NCI-H2171 treated with DMSO at 0.1 percent for 48 hours (cell line): ENCODE measurements at places on chromosomes 2 and 18.

GRCh38 chr2:128259585-128259984 is 59.1 kb downstream of the HS6ST1 start:
- DNase-seq: no peak

DNA sequence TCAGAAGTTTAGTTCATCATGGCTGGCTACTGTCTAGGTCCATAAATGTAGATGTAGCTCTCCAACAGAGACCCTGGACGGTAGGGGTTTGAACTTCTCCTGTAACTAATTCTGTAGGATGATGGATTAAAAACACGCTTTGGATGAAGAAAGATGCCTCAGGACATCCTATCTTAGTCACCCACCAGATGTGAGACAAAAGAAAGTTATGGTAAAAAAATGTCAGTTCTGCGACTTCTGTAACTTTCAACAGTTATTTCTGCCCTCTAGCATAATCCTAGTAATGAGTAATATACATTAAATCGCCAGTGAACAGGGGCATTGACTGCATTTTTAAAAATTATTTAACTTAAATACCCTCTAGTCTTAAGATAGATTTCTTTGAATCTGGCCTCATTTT is 210.1 kb upstream of the LRATD1 start:
- DNase-seq: no peak

DNA sequence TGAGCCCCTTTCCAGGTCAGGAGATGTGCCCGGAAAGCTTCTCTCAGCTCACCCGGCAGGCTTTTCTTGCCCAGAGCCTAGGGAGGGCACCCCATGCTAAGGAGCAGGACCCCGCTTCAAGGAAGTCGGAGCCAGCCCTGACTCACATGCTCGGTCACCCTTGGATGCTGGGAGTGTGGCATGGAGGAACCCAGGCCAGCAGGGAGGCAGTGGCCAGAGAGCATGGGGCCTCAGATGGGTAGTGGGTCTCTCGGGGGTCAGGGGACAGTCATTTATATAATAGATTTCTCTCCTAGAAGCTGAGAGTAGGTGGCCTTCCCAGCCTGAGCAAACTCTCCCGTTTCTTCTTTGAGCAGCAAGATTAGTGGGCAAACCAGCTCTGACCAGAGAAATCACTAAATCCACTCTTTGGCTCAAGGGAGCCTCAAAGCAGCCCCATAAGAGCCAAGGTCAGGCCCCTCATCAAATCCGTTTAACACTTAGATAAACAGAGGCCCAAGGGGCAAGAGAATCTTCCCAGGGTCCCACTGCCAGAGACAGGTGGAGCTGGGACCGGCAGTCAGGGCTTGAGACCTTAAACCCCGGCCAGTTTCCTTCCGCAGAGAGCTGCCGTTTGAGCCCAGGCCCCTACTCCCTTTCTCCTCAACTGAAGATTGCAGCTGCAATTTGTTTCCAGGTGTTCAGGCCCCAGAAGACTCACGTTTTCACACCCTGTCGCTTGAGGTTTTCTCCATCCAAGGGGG is 113.1 kb downstream of the CYP26B1 start:
- no peak for DNase-seq

- no peak for DNase-seq
Measured at GRCh38 chr18:49910019-49910418, 96.7 kb upstream of the ACAA2 start.

DNA sequence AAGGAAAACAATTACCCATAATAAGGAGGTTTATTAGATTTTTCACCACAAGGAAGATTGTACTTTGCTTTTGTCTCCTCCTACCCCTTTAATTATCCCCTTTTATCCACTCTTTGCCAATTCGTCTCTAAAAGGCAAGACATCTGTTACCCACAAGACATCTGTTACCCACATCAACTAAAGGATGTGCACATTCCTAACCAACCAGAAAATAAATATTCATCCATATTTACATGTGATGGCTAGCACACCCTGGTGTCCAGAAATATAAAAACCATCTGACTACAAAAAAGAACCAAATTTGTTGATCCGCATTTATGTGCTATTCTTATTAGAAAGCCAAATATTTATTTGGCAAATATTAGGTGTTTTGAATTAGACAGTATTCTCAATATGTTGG is 35.7 kb downstream of the ACVR1C start:
- DNase-seq: peak; percentile 94

DNA sequence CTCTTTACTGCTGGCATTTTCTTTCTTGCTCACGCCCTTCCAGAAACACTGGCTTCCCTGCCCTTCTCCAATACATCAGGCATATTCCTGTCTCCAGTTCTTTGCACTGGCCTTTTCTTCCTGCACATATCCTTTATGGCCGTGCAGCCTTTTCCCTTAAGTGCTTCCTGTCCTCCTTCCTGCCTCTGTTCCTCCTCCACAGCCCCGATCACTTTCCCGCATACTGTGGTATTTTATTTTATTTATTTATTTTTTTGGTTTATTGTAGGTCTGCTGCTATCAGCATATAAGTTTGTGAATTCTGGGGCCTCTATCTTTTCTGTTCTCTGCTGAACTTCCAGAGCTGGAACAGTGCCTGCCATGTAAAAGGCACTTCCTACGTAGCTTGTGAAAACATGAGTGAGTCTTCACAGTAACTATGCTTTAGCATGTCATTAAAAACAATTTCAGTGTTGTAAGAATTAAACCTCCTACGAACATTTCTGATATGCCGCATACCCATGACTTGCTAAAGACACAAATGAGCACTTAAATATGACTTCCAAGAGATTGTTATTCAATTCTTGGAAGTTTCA is 289.1 kb downstream of the TRIB2 start:
- DNase-seq: no peak

GRCh38 chr18:9701609-9702349 is 6.3 kb upstream of the RAB31 start:
- no peak for DNase-seq

GRCh38 chr2:143422681-143423080 is 293.5 kb downstream of the ARHGAP15 start:
- DNase-seq: no peak

DNA sequence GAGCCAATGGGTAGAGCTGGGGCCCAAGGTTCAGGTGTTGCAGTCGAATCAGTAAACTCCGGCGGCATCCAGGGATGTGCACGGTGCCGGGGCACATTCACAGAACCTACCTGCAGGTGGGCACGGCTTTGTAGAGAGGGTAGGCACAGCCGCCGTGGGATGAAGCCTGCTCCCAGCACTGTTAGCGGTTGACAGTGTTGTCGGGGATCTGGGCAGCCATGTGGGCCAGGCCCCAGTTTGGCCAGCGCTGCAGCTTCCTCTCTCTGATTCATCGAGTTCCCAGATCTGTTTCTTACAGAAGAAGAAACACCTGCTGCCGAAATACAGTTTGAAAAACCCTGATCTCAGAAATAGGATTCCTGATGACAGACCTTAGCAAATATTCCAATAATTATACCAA is 274.8 kb downstream of the AGAP1 start:
- no peak for DNase-seq

DNA sequence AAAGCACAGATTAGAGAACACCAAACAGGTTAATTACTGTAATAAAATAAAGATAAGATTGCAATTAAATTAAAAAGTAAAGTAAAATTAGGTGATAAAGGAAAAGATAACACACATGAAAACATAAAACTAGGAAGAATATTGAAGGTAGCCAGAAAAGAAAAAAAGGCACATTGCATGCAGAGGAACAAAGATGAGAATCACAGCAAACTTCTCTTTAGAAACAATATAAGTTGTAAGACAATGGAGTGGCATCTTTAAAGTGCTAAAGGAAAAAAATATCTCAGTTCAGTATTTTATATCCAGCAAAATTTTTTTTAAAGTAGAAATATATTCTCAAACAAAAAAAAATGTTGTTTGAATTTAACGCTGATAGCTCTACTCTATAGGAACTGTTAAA is 366.0 kb downstream of the CPS1 start:
- DNase-seq: no peak

DNA sequence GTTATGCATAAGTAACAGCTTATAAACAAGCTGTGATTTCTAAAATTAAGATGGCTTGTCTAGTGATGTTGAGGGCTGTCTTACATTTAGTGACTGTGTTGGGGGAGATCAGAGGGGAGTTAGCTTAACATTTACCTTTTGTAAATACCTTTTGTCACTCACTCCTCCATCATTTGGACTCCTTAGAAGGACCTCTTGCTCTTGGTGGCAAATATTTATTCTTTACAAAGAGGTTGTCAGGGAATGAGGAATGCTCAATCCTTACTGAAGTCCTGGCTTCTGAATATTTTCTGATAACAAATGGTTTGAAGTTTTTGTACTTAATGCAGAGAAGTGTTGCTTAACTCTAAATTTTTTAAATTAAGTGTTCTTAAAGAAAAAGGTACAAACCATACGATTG is 438.8 kb upstream of the FAM98A start:
- DNase-seq: no peak

- no peak for DNase-seq
Measured at GRCh38 chr18:3605954-3606443, 156.0 kb downstream of the TGIF1 start.

DNA sequence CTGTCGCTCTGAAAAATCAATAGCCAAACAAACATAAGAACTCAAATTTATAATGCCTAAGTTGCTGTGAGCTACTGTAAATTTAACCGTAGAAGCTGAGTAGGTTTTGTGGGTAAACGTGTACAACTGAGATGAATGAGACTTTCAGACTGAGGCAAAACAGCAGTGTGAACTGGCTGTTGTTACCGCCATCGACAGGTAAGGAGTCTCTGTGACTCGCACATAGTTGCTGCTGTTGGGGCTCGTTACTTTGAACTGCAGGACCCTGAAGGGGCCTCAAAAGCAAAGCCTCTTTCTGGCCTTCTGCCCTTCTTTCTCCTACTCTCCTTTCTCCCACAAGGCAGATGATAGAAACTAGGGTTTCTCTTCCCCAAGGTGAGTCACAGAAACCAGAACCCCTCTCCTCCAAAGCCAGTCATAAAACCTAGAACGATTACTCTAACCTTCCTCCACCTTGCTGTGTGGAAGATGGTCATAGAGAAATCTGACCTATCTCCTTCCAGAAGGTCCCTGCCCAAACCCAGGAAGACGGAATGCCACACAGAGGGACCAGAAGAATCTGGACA is 101.2 kb downstream of the DLGAP1 start:
- DNase-seq: no peak

- DNase-seq: no peak
Measured at GRCh38 chr2:126208266-126208665, 447.7 kb upstream of the GYPC start.

DNA sequence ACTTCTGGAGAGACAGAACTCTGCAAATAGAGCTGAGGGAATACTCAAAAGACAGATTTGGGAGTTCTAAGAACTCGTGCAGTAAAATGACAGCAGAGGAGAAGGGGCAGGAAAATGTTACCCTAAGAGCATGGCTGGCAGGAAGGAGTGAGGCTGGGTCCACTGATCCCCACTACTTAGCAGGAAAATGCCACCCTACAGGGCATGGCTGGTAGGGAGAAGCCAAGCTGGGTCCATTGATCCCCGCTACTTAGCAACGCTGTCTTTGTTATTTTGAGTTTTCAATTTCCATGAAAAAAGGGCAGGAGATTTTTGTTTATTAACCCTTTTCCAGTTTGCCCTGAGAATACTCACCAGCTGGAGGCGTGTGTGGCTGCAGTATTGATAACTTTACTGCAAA is 100.3 kb upstream of the TMEM200C start:
- DNase-seq: no peak

DNA sequence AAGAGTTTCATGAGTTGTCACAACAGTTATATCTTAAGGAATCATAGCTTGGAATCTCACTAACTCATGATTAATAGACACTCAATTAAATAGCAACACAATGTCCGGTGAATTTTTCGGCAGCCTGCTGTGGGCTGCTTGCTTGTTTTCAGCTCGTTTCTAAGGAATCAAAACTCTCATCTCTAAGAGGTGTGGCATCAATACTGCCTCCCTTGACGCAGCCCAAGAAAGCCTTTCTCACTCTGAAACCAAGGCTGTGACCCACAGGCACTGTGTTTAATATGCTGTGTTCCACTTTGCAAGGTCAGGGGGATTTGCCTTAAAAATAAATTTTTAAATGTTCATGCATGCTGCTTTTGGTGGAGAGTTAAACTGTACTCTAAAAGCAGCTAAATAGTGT is 5.4 kb downstream of the DCC start:
- no peak for DNase-seq

DNA sequence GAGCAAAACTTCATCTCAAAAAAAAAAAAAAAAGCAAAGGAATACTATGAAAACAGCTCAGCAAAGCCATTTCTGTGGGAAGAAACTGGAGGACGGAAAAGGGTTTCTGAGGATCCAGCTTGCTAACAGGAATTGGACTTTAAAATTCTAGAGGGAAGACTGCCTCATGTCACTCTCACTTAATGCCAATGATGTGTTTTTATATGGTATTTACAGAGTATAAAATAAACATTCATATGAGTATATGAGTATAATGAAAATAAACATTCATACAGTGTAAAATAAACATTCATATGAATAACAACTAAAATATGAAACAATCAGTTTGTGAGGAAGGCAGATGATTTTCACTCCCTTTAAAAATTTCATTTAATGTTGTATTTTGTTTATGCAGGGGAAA is 43.9 kb downstream of the CHMP3 start:
- DNase-seq: no peak

DNA sequence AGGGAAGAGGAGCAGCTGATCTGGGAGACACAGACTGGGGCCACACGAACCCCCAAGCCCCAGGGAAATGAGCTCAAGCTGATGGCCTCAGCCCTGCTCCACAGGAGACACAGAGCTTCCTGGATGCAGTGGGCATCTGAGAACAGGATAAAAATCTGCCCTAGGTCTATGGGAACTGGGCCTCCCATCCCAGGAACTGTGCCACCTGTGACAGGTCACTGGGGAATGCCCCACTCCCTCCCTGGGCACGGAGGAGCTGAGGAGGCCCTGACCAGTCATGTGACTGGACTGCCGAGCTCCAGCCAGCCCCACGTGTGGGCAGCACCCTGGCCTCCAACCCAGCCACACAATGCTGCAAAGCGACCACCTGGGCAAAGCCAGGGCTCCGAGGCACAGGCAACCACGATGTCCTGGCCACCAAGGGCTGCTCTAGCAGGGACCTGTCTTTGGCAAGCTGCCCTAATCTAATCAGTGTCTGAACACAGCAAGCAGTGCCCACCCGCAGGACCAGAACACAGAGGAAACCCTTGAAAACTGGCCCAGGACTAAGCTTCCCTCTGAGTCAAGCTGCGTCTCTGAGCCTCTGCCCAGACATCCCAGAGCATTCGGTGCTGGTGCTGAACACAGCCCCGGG is 57.8 kb upstream of the ID2 start:
- no peak for DNase-seq

DNA sequence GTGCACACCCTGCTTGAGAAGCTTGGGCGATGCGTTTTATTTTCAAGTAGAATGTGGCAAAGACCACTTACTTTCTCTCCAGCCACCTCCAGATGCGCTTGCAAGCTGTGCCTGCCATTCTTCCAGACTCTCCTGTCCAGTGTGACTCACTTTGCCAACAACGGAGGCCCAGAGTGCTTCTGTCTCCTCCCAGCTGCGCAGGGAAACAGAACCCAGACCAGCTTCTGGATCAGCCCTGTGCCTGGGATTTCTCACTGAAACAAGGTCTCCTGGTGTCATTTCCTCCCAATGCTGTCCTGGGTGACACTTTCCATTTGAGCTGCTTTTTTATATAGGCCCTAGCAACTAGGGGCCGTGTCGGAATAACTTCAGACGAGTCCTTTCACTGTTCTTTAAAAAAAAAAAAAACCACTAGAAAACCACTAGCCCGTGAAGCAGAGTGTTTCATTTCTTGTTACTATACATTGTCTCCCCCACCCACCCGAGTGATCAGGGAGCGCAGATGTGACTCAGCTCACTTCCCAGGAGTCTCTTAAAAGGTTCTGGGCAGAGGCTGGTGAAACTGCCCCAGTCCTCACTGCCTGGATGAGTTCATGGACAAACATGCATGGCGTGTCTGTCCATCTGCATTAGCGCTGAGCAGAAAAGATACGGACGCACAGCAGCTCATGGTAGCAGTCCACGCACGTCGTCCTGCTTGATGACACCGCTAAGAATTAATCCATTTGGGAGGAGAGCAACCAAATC is 25.3 kb upstream of the RPL31 start:
- DNase-seq: no peak
